ENCODE measurements at places on chromosomes 11 and 22.

- no peak for DNase-seq
Observed at GRCh38 chr11:130561441-130561881, 113.0 kb downstream of the ADAMTS15 start.

DNA sequence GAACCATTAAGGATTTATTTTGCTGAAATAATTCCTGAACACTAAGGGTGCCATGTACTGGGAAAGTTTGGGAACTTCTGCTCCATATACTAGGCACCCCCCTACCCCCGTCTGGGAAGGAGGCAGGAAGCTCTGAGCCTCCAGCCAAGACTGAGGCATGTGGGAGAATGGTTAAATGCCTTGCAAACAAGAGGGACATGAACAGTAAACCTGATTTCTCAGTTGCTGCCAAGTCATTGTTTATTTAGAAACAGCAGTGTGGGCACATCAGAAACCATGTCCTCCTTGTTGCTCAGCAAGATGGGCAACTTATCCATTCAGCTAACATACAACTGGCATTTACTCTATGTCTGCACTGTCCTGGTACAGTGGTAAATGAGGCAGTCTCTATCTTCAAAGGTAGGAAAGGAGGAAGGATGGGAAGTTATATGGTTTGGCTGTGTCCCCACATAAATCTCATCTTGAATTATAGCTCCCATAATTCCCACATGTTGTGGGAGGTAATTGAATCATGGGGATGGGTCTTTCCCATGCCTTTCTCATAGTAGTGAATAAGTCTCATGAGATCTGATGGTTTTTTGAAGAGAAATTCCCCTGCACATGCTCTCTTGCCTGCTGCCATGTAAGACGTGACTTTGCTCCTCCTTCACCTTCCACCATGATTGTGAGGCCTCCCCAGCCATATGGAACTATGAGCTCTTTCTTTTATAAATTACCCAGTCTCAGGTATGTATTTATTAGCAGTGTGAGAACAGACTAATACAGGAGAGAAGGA, 459.1 kb downstream of the MIAT start:
- DNase-seq, result no peak

GRCh38 chr11:70604221-70604620, 205.9 kb downstream of the CTTN start:
- no peak for DNase-seq

DNA sequence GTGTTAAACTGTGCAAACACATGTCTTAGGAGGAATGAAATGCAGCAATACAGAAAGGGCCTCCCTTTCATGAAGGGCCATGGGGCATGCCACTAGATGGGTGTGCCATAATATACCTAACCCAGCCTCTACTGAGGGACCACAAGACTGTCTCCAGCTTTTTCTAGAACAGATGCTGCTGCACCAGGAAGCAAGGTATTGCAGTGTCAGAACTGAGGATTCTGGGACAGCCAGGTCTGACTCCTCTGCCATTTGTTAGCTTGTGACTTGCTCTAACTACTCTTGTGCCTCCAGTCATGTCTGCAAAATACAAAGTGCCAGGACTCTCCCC, 53.2 kb downstream of the HIRA start:
- DNase-seq, result no peak

- no peak for DNase-seq
Observed at GRCh38 chr11:35814081-35814695, 129.7 kb upstream of the LDLRAD3 start.

- DNase-seq, result no peak
Observed at GRCh38 chr11:57585301-57585700, 12.2 kb upstream of the SERPING1 start.

GRCh38 chr11:14300661-14301304, 58.2 kb downstream of the RRAS2 start:
- no peak for DNase-seq

- DNase-seq, result no peak
Observed at GRCh38 chr11:95545116-95545875, 244.3 kb downstream of the FAM76B start.

- DNase-seq, result no peak
Observed at GRCh38 chr11:102971766-102972165, 16.2 kb upstream of the MMP13 start.

DNA sequence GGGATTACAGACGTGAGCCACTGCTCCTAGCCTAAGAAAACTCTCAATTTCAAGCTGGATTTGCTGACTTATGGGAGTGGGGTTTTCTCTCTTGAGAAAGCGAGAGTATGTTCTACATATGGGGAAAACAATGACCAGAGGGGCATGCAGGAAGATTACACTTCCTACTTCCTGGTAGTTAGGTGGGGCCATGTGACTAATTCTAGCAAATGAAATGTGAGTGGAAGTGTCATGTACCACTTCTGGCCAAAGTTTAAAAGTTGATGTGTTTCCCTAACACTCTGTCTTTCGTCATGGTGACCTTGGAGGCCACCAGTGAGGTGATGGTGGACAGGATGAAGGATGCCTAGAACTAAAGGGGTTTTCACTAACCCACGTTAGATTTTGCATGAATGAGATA, 50.5 kb downstream of the PARVG start:
- DNase-seq, result no peak

- DNase-seq, result no peak
Observed at GRCh38 chr11:124623861-124624525, 1.3 kb downstream of the TBRG1 start.

DNA sequence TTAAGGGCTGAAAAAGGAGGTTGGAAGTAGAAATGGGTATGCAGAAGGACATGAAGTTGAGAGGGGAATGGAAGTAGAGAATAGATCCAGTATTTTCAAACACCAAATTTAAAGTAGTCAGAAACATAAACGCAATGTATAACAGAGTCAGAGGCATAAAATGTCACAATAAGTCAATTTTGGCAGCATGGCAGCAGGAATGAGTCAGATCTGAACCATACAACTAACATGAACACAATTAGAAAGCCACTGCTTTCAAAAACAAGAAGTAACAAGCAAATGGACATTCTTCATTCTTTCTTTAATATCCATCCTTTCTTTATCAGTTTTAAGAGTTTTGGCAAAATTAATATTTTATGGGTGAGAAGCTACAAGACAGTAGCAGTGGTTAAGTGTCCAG, 2.5 kb downstream of the CHORDC1 start:
- no peak for DNase-seq

- no peak for DNase-seq
Observed at GRCh38 chr11:59643390-59643789, 25.4 kb downstream of the PATL1 start.

DNA sequence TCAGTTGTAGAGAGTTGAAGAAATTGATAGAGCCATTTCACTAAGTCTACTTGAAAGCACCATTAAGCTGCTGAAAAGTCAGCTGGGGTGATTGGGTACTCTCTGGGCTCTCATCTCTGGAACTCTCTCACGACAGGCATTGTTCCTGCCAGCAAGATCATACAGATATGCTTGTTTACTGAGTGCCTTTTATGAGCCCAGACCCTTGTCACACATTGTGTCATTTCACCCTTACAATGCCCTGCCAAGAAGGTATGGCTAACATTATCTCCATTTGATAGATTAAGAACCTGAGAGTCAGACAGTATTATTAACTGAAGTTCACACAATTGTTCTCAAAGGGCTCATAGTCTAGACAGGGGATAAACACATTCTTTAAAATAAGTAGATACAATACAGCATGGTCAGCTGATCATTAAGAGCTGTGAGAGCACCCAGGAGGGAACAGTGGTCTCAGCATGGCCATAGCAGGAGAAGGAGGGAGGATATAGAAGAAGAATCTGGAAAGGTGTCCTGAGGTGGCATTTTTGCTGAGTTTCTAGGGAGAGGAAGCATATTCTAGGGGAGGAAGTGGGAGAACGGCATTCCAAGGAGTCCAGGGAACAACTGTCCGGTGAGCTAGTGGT, 580.5 kb downstream of the INSC start:
- DNase-seq, result no peak

GRCh38 chr11:134261626-134262488, 8.5 kb downstream of the ACAD8 start:
- DNase-seq, result no peak

GRCh38 chr11:96001037-96001436, 77.1 kb upstream of the MTMR2 start:
- DNase-seq, result no peak

DNA sequence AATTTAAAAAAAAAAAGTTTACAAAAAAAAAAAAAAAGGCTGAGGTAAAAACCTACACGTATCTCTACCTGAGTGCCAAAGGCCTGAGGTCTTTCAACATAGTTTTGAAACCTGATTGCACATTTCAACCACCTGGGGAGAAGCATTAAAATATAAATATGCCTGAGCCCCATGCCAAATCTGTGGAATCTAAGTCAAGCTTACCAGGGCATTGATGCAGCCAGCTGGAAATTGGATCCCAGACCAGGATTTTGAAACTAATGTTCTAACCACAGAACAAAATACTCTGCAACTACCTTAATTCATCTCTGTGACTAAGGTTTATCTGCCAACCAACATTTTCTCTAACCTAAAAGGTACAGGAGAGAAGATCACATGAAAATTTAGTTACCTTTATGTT, 38.8 kb upstream of the CHRNA10 start:
- DNase-seq, result no peak

DNA sequence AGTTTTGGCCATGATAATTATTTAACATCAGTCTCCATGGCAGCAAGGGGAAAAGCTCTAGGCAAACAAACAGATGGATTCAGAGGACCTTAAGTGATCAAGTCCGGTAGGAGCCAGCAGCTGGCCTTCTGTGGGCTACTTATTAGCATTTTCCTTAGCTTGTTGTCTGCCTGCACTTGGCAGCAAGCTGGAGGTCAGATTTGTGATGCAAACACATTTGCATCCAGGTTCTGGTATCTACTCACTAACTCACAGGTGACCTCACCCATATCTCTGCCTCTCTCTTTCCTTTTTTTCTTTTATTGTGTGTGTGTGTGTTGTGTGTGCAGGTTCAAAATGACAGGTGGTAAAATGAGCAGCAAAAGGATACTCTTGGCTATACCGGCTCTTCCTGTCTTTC, 32.3 kb downstream of the ARHGAP42 start:
- no peak for DNase-seq

DNA sequence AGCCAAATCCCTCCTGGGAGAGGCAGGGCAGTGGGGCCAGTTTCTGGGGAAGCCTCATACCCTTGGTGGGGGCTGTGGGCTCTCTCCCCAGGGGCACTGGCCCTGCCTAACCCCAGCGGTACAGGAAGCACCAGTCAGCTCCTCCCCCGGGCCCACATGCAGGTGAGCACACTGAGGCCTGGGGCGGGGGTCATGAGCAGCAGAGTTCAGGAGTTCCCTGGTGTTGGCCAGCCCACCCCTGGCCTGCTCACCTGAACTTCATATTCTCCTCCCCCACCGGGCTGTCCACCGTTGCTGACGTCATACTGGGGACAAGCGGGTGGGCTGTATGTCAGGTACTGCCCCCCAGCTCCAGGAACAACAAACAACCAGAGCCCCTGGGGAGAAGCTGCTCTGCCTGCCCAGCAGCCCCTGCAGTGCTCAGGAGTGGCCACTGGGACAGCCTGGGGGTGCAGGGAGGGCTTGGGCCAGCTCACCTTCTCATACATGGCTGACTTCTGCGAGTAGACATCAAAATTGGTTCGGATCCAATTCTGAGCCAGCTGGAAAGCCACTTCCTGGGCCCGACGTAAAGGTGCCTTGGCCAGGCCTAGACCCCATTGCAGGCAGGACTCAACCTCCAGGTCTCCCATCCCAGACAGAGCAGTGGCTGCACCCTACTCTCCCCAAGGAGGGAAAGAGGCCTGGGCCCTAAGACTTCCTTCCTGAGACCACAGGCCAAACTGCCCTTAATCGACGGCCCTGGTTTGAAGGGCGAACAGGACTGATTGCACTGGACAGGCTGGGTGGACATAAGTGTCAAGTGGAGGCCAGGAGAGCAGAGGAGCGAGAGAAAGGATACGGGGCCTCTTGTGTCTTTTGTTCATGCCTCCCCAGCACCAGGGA, 20.8 kb downstream of the TREH start:
- no peak for DNase-seq

DNA sequence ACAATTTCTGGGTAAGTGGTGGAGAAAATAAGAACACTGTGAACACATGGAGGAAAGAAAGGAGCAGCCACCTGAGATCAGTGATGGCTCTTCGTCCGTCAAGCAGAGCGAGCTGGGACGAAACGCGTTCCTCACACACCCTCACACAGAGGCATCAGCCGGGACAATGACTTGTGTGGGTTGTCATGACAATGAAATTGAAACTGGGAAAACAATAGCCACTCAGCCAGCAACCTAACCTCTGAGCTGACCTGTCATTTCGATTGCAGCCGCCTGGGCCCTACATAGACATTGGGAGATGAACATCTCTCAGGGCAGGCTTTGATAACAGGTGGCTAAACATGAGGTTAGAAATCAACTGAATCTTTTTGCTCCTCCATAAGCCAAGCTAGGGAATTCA, 51.3 kb downstream of the TRIM29 start:
- no peak for DNase-seq

- no peak for DNase-seq
Observed at GRCh38 chr11:118213781-118214180, 11.0 kb downstream of the JAML start.

DNA sequence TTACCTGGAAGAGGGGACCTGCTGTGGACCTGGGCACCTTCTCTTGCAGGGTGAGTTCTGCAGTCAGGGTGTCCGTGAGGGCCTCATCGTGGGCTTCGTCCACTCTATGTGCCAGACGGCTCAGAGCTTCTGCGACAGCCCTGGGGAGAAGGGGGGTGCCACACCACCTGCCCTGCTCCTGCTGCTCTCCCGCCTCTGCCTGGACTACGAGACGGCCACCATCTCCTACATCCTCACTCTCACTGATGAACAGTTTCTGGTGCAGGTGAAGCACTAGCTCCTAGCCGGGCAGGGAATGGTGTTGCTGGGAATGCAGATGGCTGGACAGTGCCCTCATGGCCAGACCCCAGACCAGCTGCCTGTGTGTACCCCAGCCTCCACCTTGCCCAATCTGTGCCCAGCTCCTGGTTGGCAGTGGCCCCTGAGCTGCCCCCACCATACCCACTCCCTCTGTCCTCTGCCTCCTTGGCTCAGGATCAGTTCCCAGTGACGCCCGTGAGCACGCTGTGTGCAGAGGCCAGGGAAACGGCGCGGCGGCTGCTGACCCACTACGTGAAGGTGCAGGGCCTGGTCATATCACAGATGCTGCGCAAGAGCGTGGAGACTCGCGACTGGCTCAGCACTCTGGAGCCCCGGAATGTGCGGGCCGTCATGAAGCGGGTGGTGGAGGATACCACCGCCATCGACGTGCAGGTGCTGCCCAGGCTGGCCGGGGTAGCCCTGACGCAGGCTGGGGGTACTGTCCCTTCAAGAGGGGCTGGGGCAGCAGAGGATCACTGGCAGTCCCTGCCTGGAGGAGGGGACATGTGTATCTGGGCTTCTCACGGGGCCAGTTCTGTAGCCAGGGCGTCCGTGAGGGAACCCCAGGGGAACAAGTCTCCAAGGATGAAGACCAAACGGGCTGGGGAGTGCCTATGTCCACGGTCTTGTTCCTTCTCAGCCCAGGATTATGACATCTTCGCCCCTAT, 2.2 kb upstream of the TM7SF2 start:
- DNase-seq, result no peak

GRCh38 chr11:26573896-26574295, 1.8 kb upstream of the MUC15 start:
- no peak for DNase-seq

DNA sequence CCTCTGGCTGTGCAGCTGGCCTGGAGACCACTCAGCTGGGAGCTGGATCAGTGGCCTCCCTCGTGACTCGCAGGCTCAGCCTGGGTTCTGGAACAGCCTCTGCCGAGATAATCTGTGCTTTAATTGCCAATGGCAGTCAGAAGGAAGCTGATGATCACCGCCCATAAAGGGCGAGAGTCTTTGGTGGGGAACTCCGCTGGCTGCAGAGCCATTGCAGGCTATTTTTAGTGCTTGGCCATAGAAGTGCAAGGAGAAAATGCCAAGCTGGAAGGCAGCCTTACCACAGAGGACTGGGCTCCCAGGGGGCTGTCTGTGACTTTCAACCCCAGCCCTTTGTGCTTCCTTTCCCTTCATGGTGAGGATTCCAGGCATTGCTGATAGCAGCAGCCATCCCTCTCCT, 62.2 kb upstream of the TENM4 start:
- no peak for DNase-seq

Measured in stimulated activated CD8-positive, alpha-beta memory T cell treated with anti-CD3 and anti-CD28 coated beads, Interleukin-4, amount 100 ng/mL, for 1 hour (primary cell).